Activated CD8-positive, alpha-beta memory T cell treated with anti-CD3 and anti-CD28 coated beads for 4 hours (primary cell): ENCODE measurements at places on chromosomes 7 and 10.

DNA sequence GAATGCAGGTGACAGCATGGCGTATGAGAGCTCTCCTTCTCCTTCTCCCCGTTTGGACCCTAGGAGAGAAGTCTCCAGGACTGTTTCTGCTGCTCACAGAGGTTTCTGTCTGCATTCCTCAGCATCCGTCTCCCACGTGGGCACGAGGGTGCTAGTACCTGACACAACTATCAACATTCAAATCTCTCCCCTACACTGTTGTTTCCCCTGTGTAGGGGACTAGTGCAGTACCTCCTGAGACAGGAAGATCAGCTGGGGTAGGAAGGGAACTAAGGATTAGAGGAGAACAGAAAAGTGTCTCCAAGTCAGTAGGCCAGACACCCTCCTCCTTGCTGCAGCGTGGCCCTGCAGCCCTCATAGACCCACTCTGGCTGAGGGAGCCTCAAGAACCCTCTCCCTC, 29.0 kb downstream of the STOX1 start:
- DNase-seq = no peak

DNA sequence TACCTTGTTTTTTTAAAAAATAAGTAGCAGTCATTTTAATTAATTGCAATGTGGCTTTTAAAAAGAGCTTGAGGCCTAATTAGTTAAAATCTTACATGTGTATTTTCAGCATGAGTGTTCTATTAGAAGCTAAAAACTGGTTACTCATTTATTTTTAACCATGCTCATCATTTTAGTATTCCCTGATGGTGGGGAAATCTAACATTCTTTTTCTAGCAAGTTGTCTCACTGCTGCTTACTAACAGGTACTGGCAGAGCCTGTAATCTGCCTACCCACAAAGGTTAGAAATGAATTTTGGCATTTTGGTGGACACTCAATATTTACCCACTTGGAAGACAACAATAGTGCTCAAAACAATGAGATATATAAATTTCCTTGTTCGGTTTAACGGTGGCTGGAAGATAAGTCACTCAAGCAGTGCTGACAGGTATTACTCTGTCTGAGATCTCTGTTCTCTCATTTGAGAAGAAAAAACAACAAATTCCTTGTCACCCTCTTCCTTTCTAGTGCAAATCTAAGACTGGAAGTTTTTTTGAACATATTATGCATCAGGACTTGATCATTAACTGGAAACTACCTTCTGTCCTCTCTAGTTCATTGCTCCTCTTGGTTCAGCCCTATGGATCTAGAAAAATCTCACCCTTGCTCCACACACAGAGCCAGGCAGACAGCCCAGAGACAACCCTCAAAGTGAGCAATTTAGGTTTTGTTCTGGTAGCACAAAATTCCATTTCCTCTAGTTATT, 83.3 kb downstream of the VWDE start:
- no peak for DNase-seq

- DNase-seq = no peak
Measured at GRCh38 chr10:32318476-32318896, 28.5 kb downstream of the EPC1 start.

DNA sequence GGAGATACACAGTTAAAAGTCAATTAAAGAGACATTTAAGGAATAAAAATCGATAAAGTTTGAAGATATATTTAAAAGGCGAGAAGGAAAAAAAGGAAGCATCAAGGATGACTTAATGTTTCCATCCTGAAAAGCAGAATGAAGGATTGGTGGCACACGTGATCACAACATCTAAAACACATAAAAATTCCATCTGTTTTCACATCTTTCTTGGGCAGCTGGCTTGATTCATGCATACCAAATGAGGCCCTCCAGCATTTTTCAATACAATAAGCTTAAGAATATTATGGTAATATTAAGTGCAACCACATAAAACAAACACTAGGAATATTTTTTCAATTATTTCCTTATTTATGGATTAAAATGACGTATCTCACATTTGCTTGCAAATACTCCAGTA, 112.6 kb downstream of the TPK1 start:
- no peak for DNase-seq

DNA sequence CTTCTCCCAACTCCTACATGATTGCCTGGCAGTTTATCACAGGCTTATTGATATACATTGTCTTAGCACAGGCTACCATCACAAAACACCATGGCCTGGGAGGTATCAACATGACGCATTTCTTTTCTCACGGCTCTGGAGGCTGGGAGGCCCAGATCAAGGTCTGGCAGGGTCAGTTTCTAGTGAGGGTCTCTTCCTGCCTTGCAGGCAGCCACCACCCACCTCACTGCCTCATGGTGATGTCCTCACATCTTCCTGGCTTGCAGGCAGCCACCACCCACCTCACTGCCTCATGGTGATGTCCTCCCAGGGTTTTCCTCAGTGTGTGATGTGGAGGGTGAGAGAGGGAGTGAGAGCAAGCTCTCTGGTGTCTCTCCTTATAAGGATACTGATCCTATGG, 599.3 kb upstream of the MKI67 start:
- DNase-seq = no peak

DNA sequence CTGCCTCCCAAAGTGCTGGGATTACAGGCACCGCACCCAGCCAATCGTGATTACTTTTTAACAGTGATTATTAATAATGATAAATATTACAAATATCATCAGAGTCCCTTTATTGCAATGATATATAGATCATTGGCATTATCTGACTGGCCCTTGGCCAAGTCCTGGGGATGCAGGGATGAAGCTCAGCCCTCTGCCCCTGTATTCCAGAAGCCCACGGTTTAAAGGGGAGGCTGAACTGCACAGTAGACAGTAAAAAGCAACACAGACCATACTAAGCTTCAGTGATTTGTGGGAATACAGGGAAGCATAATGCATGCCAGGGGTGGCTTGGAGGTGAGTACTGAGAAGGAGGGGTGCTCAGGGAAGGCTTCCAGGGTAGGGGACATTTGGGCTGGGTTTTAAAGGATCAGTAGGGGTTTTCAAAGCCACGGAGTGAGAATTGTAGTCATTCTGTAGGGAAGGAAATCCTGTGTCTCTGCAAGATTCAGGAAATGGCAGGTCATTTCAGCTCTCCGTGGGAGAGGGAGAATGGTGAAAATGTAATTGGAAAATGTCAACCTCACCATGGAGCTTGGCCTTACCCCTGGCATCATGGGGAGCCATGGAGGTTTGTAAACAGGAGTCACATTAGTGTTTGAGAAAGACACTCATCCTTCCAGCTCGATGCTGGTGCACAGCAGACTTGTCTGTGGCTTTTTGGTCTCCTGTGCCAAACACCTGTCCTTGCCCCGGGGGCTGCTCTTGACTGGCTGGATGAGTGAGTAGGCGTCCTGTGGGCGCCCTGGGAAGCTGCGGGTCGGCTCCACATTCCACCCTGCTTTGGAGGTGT, 8.8 kb downstream of the ADAMTS14 start:
- DNase-seq = no peak

- no peak for DNase-seq
Measured at GRCh38 chr10:93357680-93358079, 124.5 kb downstream of the MYOF start.

GRCh38 chr10:50522908-50523307, 100.8 kb downstream of the SGMS1 start:
- no peak for DNase-seq

- DNase-seq = no peak
Measured at GRCh38 chr10:5858811-5859210, 30.9 kb downstream of the ANKRD16 start.

DNA sequence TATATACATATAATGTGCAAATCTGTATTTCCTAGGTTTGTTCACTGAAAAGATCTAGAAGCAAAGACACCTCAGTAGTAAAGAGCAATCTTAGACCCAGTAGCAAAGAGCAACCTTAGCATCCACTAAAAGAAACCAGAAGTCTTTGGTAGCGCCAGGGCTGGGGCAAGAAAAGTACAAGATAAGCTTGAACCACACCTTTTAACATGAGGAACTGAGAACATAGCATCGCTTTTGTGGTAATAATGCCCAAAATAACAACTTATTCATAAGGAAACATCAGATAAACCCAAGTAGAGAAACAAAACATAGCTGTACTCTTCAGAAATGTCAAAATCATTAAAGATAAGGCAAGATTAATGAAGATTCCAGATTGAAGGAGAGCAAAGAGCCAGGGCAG, 173.4 kb downstream of the IMMP2L start:
- DNase-seq = no peak

DNA sequence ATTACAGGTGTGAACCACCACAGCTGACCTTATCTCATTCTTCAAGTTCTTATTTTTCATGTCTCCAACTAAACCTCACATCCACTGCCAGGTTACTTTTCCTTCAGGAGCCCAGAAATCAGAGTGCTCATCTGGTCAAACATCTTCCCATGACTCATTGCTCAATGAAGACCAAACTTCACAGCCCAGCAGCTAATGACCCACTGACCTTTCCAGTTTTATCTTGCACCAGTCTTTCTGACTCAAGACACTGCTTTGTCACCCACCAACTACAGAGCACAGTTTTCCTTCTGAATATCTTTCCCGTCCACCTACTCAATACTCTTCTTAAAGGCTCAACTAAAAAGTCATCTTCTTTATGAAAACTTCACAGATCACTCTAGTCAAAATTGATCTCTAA, 245.1 kb downstream of the CHCHD3 start:
- no peak for DNase-seq

DNA sequence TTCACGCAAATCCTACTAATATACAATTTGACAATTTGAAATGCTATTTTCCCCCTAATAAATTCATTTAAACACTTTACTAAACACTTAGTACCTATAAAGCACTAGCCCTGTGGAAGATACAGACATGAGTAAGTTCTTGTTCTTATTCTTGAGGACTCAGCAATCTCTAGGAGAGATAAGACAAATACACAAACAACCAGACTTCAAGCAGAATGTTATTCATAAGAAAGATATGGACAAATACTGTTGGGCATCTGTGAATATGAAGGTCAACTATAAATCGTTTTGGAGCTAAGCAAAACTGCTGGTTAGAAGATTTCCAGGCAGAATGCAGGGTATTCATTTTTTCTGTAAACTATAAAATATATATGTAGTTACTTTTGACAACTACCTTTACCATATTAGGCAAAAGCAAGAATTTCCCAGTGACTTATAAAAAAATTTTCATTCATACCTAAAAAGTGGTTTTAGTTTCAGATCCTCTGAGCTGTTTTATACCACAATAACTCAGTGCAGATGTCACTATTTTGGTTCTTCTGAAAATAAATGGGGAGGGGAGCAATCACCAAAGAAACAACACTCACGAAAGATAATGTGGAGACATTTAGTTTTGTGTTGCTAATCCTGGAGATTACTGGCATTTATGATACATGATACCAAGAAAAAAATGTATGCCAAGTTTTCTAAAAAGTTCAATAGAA, 3.8 kb downstream of the VPS41 start:
- no peak for DNase-seq

DNA sequence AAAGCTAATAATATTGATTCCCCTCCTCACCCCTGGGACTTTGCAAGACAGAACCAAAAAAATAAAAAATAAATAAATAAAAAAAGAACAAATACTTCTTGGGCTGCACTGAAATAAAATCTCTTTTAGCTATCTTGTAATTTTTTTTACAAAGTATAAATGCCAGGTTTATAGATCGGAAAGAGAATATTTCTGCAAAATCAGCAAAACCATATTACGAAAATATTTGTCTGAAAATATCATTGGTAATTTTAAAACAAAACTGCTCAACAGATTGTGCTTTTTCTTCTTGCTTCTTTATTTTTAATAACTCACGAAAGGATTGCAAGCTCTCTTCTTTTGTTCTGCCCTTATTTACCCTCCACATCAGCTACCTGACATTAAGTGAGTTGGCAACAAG, 213.3 kb downstream of the PLXDC2 start:
- no peak for DNase-seq
